Epithelial cell of esophagus (primary cell): ENCODE measurements at places on chromosomes 11 and 22.
A peak's percentile ranks its signal among the peaks of the same experiment; 100 is the strongest.

GRCh38 chr22:41982865-41983264 lies 13.6 kb downstream of the SEPTIN3 start:
- DNase-seq: no peak

DNA sequence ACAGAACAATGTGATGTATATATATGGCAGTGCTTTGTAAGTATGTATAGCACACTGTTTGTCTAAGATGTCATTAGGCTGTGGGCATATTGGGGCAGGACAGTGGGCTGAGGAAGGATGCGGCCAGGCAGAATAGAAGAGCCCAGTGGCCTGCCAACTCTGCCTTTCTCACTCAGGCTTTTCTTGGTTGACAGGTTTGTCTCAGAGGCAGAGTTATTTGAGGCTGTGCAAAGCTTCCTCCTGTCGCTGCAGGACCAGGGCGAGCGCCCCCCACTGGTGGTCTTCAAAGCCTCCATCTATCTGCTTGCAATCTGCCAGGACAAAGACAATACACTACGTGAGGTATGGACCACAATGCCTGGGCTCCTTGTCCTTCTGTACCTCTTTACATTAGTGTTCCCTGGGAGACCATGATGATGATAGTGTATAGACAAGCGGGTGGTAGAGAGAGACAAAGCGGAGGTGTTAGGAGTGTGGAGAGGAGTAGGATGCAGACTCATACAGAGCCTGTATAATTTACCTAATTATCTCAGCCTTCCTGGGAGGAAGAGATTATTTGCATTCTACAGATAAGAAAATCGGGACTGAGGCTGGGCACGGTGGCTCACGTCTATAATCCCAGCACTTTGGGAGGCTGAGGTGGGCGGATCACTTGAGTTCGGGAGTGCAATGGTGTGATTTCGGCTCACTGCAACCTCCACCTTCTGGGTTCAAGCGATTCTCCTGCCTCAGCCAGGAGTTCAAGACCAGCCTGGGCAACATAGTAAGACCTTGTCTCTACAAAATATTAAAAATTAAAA lies 37.3 kb upstream of the CCDC134 start:
- DNase-seq: peak; percentile 82

DNA sequence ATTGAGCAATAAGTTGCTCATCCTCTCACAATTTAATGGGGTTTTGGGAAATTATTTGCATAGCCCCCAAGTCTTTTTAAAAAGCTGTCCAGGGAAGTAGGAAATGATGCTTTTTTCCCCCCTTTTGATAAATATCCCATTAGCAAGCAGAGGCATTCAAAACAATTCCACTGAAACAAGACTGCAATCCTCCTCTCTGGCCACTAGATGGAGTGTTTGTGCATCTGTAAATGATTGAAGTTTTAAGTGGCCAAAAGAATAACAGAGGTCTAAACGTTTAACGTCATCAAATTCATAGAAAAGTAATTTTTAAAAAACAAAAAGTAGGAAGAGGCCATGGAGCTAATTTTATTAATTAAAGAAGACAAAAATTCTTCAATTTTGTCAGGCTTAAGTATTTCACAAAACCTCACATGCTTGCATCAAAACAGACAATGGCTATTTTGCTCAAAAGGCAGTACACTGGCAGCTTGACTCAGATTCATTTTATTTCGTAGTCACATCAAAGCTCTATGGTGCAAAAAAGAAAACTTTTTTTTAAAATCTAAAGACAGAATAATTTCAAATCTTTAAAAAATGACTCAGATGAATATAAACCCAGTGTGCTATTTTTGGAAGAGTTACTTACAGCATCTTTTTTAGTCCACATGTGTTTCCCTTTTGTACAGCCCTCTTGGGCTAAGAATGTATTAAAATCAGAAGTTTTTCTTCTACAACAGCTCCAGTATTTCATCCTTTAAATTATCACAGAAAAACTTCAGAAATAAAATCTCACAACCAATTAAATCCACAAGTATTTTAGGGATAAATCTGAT lies 17.8 kb downstream of the CHORDC1 start:
- DNase-seq: peak; percentile 63

- no peak for DNase-seq
Observed at GRCh38 chr11:128715691-128716561, 22.1 kb downstream of the FLI1 start.
